ENCODE measurements at places on chromosomes 16 and 17.

GRCh38 chr16:14487579-14487978 is 142.5 kb downstream of the PARN start:
- DNase-seq: no peak

DNA sequence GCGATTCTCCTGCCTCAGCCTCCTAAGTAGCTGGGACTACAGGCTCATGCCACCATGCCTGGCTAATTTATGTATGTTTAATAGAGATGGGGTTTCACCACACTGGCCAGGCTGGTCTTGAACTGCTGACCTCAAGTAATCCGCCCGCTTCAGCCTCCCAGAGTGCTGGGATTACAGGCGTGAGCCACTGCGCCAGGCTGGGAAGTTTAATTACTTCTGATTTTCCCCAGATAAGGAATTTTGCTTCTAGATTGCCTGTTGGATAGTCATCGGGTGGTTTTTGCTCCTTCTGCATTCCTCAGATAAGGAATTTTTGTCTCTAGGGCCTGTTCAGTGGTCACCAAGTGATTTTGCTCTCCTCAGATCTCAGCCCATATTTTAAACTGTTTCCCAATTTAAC is 112.5 kb downstream of the MAP2K4 start:
- DNase-seq: no peak

- DNase-seq: no peak
Measured at GRCh38 chr16:89678258-89678657, 8.2 kb upstream of the CDK10 start.

DNA sequence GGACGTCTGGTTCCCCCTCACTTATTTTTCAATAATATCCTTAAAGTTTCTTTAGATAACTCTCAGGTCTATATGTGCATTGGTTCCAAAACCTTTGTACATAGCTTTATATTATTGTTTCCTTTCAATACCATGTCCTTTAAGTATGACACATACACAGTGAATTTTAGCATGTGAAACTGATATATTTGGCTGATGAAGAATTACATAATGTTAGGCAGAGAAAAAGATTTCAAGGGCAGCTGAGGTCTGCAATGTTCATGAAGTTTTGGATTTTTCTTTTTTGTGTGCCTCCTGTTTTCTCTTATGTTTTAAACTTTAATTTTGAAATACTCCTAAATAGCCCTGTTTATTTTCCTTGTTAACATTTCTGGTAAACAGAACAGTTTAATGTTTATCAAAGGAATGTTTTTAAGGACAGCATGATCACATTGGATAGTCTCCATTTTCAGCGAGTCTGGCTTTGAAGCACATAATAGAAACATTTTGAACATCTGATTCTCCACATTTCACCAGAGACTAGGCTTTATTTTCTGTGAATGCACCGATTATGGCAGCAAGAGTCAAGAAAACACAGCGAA is 32.9 kb upstream of the FBXO47 start:
- DNase-seq: no peak

- no peak for DNase-seq
Measured at GRCh38 chr16:58815181-58815888, 81.2 kb upstream of the GOT2 start.

DNA sequence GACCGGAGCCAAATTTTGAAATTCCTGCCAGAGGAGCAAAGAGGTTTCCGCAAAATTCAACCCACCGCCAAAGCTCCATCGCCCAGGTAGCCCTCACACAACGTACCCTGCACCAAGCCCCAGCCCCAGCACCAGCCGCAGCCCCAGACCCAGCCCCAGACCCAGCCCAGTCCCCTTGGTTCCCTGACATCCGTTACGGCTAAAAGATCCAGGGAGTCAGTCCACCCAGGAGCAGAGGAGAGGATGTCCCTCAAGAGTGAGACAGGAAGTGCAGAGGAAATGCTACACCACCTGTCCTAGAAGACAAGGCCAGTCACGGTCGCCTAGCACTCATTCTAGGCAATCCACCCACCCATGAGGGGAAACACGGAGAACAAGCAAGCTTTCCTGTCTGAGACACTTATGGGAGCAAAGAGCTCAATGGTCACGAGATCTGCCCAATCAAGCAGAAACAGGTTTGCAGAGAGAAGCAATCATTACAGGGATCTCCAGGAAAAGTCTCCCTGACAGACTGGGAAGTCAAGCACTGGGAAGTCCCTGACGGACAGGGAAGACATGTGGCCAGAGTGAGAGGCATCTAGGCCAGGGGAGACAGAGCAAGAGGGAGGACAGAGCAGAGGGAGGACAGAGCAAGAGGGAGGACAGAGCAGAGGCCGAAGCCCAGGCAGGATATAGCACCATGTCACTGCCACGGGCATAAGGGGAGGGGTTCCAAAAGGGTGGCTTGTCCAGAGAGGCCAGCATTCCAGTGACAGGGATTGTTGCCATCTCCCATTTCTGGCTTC is 15.0 kb upstream of the KCNJ18 start:
- no peak for DNase-seq

- no peak for DNase-seq
Measured at GRCh38 chr16:75570396-75571065, 4.4 kb downstream of the GABARAPL2 start.

Data from HCT116 (cell line).